ENCODE measurements at places on chromosomes 6 and 20.

GRCh38 chr6:79076160-79076559 lies 1.9 kb downstream of the PHIP start:
- no peak for DNase-seq

DNA sequence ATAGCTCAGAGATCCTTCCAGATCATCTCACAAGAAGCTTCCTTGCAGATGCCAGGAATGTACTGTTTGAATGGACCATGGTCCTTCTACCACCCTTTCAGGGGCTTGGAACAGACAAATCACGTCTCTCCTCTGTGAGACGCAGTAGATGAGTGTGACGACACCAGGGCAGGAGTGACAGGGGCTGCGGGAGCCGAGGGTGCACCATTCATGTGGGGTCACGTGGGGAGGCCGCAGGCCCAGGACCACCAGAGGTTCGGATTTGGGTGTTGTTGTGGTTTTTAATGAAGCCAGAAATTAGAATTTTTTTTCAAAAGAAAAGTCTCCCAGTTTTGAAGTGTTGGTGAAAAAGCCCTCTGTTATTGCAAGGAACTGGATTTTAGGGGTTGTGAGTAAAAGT lies 79.2 kb downstream of the PREX1 start:
- DNase-seq: no peak

- no peak for DNase-seq
Measured at GRCh38 chr6:152595499-152595898, 41.7 kb downstream of the SYNE1 start.

GRCh38 chr6:18471232-18471964 lies 84.2 kb downstream of the RNF144B start:
- no peak for DNase-seq

DNA sequence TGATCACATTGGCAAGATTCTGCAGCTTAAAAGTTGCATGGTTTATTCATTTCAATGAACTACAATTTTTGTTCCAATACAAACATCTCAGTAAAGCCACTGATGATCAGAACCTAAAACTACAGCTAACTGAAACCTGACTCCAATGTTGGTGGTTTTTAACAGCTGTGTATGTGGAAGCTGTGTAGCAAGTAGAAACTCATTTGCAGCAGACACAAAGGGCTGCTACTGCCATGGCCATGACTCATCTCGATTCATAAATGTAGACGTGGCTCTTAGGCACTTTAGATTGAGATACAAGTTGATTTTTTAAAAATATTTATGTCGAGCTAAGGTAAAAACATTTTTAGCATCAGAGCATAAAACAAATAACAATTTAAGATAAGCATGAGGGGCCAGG lies 19.5 kb upstream of the MAP3K4 start:
- DNase-seq: no peak

- no peak for DNase-seq
Measured at GRCh38 chr6:125140808-125141207, 12.8 kb upstream of the TPD52L1 start.

DNA sequence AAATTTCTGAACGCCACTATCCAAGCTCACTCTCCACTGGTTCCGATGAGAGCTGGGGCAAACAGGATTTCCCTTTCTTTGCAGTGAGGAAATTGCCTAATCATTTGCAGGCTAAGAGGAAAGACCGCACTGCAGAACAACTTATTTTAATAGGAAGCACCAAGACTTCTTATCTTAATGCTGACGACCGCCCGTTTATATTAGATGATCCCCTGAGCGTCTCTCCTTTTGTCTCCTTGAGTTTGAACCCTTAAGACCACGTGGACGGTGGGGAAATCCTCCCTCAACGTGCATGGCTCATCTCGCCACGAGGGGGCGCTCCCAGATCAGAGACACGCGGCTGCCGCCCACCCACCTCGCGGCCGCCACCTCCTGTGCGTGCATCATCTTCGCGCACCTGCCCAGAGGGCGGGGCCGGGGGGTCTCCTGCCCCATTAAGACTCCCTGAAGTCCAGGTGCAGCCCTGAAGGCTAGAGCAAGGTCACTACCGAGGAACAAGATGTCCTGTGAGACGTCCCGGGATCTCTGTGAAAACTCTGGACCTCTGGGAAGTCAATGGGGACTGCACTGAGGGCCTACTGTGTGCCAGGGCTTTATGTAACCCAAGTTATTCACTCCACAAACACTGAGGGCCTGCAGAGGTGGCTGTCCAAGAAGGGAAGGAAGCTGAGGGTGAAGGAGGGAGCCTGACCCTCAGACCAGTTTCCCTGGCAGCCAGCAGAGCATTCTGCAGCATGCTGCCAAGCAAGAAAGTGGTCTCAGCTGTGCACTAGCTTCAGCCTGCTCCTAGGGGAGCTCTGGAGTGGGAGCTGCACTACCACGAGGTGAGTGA lies 28.1 kb downstream of the PDYN start:
- peak; percentile 19 for DNase-seq

GRCh38 chr20:52015155-52015554 lies 176.4 kb downstream of the ZFP64 start:
- DNase-seq: no peak

DNA sequence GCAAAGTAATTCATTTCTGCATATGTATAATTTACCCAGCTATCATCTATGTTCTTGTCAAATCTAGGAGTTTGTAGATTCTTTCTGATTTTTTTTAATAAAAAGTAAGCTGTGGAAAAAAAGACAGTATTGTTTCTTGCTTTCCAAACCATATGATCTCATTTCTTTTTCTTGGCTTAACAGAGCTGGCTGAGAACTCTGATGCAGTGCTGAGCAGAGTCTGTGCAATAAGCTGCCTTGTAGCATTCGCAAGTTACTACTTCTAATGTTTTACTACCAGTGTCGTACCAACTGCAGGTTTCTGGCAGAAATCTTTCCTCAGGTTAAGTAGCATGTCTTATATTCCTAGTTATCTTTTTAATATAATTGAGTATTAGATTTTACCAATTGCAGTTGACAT lies 15.6 kb downstream of the RRBP1 start:
- DNase-seq: no peak

DNA sequence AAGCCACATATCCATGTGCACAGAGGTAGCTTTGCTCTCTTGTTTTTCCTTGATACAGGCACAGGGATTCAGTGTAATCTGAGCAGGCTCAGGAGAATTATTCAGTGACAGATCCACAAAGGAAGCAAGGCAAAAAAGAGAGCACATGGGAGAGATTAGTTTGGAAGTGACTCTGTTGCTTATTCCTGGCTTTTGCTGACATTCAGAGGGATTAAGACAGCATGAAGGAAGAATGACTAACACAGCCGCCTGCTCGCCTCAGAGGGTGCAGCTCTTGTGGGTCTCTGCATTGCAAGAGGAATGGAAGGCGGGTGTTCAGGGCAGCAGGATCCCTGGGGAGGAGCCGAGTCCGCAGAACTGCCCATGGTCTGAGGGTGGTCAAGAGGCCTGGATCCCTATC lies 203.4 kb upstream of the KCNQ5 start:
- peak; percentile 6 for DNase-seq

GRCh38 chr20:62816884-62817873 lies at the start of gene COL9A3:
Gene COL9A3 (plus strand): TSS chr20:62817050. CDS start chr20:62817065, 15 bp downstream.
- no peak for DNase-seq

GRCh38 chr6:23349521-23350147 lies 776.4 kb upstream of the NRSN1 start:
- peak; percentile 20 for DNase-seq

- peak; percentile 21 for DNase-seq
Measured at GRCh38 chr6:111791415-111791814, 81.8 kb downstream of the FYN start.

DNA sequence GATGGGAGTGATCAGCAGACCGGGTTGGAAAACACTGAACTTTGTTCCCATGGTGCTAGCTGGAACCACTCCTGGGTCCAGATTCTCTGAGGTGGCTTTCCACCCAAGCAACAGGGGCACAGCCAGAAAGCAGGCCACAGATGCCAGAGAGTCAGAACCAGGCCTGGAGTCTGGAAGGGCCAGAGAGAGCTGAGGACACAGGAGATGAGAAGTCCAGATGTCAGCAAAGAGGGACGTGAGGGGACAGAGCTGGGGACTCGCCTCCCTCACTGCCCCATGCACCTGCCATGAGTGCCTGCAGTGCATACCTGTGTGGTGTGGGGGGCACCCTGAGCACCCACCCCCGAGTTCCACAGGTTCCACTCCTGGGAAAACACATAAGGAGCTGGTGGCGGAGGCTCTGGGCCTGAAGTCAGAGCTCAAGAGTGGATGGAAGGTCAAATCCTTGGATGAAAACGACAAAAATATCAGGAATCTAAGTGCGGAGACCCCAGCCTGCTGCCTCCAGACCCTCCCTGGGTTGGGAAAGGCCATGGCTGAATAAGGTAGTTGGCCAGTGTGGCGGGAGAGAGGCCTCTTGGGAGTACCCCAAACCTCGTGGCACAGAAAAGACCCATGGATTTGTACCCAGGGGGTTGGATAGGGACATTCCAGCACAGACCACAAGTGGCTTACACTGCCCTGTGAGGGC lies 224.2 kb downstream of the SYNDIG1 start:
- no peak for DNase-seq
